Esophagus mucosa (tissue), 1 donor: ENCODE measurements at places on chromosomes 3 and 15.

DNA sequence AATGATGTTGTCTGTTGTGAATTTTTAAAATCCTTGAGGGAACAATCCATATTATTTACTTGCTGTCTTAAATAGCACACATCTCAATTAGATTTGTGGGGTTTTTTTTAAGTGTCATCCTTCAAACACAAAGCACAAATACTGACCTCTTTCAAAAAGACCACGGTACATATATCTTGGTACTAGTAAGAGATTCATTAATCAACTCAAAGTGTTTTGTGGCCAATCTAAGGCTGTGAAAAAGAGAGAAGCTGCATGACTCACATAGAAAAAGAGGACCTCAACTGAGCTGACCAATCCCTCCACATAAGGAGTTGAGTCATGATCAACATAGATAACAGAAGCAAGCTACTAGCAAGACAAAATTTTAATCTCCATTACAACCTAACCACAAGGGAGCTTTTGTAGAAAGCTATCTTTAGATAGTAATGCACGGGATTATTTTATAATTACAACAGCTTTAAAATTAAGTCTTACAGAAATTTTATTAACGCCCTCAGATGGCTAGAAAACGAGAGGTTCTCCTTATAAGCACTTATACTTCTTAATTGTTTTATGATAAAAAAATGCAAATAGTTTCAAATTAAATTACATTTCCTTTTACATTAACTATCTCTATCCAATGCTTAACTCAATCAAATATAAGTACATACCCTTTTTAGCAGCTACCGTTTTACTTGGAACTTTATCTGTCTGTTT is 60.5 kb downstream of the TOP2B start:
- ATAC-seq, result no peak

DNA sequence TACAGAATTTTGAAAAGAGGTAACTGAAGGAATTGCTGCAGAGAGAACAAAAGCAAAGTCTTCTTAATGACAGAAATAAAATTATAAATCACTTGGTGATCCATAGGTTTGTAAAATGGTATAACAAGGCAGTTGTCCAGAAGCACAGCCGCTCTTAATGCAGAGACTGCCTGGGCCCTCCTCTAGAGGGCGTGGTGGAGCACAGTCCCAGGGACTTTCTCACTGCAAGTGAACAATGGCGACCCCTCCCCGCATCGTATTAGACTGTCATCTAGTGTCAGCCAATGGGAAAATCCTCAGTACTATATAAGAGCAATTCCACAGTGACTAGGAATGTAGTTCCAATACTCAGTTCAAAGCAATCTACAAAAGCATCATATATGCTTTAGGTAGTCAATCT is 26.4 kb upstream of the ZBED2 start:
- peak; percentile 54 for ATAC-seq

GRCh38 chr3:9301091-9301490 is 51.6 kb upstream of the SRGAP3 start:
- no peak for ATAC-seq

GRCh38 chr3:192645437-192645836 is 81.9 kb downstream of the FGF12 start:
- ATAC-seq, result no peak

- no peak for ATAC-seq
Measured at GRCh38 chr3:186382217-186382885, 20.3 kb upstream of the DGKG start.

GRCh38 chr3:62942227-62942626 is 67.0 kb upstream of the CADPS start:
- ATAC-seq, result no peak

DNA sequence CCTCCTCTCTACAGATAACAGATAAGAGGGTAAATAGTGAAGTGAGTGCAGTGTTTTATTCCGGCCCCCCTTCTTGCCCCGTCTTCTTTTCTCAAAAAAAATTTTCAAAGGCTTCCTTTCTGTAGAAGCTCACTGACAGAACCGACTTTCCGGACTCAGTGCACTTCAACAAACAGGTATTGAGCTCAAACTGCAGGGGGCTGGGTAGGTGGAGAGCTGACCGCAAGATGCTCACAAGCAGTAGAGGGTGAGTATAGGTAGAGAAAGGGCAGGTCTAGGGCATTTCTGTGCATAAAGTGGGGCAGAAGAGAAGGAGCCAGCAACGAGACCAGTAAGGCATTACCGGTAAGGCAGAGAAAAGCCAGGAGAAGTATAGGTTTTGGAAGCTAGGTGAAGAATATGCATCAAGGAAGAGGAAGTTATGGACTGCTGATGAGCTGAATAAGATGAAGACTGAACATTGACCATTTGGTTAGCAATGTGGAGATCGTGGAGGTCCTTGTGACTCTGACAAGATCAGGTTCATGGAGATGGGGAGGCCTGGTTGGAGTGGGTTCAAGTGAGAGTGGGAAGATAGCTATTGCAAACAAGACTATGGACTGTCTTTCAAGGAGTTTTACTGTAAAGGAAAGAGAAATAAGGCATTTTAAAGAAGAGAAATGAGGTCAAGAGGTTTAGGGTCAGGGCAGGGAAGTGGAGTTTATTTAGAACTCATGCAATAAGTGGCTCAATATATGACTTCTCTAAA is 97.4 kb downstream of the ST6GAL1 start:
- ATAC-seq, result no peak
